ENCODE measurements at places on chromosomes 5 and 9.

- DNase-seq: no peak
These were observed 65.2 kb downstream of the PBX3 start for GRCh38 chr9:125812403-125812802.

GRCh38 chr5:100852988-100853449, 50.1 kb downstream of the ST8SIA4 start:
- DNase-seq: no peak

DNA sequence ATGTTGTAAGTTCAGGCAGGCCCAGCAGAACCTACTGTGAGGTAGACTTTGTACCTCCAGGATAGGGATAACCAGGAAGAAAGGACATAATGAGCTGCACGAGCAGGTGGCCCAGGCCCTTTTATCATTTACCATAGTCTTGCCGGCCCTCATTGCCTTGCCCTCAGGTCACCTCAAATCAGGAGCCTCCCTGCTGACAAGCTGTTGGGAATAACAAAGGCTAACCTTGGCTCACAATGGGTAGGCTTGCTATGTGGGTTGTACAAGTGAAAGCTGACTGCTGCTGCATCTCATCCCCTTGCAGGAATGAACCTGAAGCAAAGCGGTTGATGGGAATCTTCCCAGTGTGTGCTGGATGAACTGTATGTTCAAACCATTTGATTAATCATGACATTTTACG, 159.5 kb upstream of the ACTBL2 start:
- no peak for DNase-seq

DNA sequence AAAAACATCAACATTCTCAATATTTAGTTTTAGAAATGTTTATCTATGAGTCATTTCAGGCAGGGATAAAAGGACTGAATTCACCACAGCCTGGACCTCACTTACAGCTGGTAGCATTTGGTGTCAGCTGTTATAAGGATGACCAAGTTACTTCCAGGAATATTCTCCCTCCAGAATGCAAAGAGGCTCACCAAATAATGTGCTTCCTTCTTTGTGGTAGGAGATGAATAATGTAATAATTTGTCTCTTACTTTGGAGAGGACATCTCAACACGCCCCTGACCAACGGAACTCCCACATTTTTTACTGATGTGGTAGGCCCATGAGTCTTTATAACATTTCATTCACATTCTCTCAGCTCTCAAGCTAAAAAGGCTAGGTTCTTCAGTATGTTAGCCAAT, 825.9 kb upstream of the GRAMD2B start:
- DNase-seq: peak; percentile 84

DNA sequence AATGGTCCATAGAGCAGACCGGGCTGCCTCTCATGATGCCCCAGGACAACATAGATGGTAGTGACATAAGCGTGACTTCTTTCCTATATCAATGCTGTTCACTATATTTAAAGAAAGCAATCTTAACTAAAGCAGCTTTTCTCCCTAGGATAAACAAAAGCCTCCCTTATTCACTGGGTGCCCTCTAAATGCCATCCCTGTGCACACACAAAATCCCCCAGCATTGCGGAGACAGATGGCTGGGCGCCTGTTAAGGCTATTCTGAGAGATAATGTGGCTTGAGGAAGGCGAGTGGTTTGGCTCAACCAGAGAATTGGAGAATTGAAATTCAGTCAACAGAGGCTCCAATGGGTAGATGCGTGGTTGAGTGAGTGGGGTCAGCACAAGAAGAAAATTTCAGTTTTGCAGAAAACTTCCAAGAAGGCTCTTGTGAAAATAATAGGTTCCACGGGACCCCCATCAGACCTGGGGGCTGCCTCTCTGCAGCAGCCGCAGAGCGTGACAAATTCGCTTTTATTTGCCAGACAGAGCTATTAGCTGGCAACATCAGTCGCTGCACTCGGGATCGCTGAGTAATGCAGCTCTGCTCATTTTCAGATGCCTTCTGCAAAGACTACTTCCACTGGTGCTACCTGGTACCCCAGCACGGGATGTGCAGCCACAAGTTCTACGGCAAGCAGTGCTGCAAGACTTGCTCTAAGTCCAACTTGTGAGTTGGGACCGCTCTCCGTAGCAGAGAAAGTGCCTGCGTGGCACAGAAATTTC, 103.9 kb upstream of the ICE1 start:
- no peak for DNase-seq

- DNase-seq: peak; percentile 74
These were observed 254.4 kb upstream of the CDH10 start for GRCh38 chr5:24899180-24899579.

DNA sequence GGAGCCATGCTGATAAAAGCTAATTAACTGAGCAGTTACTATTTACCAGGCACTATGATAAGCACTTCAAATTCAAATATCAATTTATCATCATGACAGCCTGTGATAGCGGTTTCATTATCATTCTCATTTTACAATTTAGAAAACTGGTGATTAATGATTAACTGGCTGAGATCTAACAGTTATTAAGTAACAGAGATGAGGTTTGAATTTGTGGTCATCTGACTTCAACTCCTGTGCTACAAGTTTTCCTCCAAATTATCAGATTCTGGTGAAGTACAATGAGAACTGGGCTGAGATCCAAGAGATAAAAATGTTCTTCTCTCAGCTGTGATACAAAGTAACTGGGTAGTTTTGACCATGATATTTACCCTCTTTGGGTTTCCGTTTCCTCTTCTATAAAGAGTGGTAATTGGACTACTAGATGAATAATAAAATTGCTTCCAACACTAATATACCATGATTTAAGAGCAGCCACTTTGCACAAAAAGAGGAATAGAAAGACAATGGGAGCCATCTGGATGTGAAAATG, 74.5 kb upstream of the CCNG1 start:
- no peak for DNase-seq

- DNase-seq: no peak
These were observed 28.8 kb downstream of the WDR36 start for GRCh38 chr5:111120911-111121310.

- peak; percentile 78 for DNase-seq
These were observed 191.0 kb downstream of the NTRK2 start for GRCh38 chr9:84860249-84861115.

- no peak for DNase-seq
These were observed 5.1 kb downstream of the MGAT4B start for GRCh38 chr5:179801304-179802206.

GRCh38 chr9:5205071-5205470, 19.6 kb upstream of the INSL6 start:
- no peak for DNase-seq

DNA sequence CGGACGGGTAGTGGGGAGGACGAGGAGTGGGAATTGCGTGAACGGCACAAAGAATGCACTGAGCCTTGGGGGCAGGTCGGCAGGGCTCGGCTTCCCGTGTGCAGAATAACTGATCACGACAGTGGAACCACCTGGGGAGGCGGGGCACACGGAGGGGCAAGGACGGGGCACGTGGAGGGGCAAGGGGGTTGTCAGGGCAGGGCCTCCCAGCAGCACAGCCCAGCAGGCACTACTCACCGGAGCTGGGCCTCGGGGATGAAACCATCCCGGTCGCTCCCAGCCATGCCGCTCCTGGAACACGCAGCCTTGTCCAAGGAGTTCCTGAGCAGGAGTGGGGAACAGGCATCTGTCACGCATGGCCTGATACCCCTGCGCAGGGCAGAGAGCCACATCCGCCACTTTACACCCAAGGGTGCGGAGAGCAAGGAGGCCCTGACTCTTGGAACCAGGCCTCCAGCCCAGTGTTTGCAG, 33.4 kb downstream of the SARDH start:
- DNase-seq: no peak

DNA sequence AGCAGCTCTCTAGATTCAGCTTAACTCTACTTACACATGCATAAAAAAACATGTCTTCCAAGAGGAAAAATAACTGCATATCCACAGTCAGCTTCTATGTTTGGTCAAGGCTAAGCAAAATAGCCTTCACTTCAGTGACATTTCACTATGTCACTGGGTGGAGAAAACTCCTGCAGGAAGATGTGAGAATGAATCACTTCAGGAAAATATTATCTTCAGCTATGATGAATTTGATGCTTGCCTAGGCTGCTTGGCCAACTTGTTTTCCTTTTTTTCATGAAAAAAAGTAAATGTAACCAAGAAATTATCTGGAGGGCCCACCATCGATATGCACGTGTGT, 143.0 kb upstream of the ZNF608 start:
- no peak for DNase-seq

DNA sequence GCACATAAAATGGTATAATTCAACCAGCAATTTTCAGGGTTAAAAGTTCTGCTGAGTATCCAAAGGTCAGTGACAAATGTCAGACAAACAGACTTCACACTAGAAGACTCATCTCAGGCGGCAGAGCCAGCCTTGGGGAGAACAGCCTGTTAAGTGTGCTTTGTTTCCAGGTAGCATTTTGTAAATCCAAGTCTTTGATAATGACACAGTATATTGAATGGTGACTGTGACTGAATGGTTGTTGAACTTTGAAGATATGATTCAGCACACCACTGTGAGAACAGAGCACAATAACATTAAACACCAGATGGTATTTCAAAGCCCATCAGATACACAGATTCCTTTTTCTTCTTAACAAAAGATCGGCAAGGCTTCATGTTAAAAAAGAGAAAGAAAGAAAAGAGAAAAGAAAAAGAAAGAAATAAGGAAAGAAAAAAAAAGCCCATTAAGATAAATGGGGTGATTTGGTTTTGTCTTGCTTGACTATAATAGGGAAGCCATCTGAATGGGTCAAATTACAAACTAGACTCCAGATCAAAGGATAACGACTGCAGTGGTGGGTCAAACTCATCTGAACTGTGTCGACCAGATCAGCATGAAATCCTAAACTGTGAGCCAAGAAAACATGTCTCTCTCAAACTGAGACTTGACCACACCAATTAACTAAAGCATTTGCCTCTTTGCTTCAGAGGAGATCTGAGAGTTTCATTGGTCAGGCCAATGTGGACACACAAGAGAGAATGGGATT, 313.0 kb upstream of the ZNF608 start:
- peak; percentile 51 for DNase-seq

DNA sequence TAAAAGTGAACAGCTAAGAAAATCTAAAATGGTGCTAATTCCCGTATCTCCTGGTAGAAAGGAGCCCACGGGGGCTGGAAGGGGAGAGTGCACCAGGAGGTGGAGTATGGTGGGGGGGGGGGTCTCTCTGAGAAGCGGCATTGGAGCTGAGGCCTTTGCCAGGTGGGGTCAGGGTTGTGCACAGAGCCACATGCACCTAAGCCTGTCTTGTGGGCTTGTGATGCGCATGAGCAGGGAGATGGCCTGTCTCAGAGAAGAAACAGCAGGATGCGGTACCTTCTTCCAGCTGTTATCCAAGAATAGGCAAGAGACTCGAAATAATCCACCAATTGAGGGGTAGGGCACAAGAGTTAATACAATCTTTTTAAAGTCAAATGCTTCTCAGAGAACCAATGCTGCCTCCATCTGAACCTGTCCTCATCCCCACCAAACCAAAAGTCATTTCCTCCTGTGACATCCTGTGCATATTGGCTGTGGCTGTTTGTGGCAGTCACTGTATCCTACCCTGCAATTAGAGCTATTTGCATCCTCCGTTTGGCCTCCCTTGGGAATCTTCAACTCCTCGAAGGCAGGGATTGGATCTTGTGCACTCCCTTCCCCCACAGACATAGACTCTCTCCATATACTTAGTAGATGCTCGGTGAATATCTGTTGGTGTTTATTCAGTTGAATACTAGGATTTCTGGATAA, 45.4 kb downstream of the FGF1 start:
- DNase-seq: no peak

DNA sequence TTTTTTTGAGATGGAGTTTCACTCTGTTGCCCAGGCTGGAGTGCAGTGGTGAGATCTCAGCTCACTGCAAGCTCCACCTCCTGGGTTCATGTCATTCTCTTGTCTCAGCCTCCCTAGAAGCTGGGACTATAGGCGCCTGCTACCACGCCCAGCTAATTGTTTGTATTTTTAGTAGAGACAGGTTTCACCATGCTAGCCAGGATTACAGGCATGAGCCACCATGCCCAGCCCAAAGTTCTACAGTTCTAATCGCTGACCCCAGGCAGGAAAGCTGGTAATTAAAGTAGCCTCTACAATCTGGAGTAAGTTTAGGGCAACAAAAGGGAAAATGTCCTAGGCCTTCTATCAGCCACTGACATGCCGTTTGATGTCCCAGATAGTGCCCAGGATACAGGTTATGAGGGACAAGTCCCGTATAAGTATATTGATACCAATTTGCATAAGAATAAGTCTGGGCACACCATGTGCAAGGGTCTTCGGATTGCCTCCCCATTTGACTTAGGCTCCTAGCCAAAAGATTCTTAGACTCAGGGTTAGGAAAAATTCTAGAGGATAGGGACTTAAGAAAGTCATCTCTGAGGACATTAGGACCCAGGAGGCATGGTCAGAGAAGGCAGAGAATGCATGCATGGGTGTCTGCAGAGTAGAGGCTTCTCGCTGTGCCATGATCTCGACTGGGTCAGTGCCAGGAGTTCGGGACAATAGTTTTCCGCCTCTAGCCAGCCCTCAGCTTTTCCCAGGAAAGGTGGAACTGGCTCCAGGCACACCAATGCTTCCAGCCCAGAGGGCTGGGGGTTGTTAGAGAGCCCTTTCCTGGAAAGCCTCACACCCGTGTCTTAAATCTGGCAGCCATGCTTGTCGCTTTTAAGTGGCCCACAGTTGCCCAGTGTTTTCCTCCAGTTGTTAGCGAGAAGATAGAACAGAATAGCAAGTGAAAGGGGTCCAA, 1111.1 kb downstream of the TAF11L14 start:
- DNase-seq: no peak

- DNase-seq: no peak
These were observed 86.3 kb downstream of the MYO10 start for GRCh38 chr5:16849775-16850174.

GRCh38 chr9:26361010-26361409, 531.6 kb downstream of the CAAP1 start:
- DNase-seq: no peak

- DNase-seq: no peak
These were observed 639 bp upstream of the RASA1 start for GRCh38 chr5:87266914-87267573.

DNA sequence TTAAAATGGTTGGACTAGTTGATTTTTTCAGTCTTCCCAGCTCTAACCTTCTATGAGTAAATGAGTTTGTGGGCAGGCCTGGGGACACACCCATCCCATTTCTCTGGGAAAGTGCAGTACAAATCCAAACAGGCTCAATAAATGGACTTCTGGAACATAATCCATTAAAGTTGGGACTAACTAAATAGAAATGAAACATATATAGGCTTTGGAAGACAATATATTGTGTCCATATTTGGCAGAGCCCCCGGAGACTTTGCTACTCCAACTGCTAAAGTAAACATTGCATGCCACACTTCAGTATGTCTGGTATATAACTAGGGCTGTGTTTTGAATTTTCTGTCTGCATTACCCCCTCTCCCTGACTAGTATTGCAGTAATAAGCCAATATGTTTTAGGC, 191.4 kb upstream of the DAB2 start:
- no peak for DNase-seq

- peak; percentile 67 for DNase-seq
These were observed 51.8 kb downstream of the ATG10 start for GRCh38 chr5:82023644-82024043.

DNA sequence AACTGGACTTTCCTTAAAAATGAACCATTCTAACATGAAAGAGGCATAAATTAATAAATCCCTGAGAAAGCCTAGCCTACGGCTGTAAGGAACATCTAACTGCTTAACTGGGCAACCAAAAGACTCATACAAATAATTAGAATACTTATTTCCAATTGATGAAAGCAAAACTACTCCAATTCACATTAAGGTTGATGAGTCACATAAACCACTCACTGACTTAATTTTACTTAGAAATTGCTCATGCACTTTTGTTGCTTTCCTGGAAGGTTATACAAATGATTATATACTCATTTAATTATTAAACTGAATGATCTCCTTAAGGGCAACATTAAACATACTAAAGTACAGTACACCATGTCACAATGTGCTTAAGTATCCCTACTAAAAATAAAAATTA, 101.9 kb downstream of the NFIB start:
- peak; percentile 84 for DNase-seq

Measured in fibroblast of lung (primary cell).